Midbrain (tissue), 1 donor: ENCODE measurements at places on chromosomes 13 and 19.

- DNase-seq = no peak
Observed at GRCh38 chr13:46598140-46598819, 45.3 kb downstream of the LRCH1 start.

DNA sequence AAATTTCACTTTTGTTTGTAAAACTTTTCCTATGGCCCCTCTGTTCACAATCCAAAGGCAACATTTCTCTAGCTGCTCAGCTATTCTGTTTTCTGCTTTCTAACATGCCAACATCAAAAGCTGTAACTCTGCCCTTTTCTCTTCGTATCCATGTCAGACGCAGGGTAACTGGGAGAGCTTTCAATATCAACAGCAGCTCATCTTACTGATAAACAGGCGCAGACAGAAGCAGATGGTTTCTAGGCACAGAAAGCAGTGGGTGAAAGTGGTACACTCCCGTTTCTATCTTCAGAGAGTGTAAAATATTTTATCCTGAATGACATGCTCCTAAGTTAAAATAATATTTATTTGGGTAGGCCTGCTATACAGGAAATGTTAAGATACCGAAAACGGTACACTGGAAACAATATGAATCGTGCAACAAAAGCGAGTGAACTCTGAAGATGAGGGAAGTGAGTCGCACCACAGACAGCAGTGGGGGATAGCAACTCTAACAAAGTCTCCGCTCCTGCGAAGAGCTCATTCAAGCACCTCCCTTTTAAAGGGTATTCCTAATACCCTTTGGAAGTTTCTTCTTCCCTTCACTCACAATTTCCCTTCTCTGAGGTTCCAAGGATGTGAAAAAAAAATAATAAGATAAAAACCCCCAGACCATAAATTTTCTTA is 798.3 kb downstream of the GPC5 start:
- DNase-seq = no peak

DNA sequence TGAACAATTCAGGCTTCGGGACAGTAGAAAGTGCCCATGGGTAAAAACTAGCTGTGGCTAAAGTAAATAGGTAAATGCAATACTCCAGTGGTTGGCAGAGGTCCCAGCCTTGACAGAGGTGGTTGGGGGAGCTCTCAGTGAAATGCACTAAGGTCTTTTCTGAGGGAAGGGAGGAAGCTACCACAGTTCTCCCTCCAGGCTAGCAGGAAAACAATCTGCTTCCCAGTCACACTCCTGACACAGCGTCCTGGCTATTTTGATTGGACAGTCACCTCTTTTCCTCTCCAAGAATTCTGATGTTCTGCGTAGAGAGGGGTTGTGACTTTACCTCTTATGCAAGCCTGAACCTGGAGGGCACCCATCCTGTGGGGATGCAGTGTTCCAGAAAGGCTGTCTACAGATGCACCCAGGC is 128.7 kb downstream of the CYSLTR2 start:
- DNase-seq = no peak

DNA sequence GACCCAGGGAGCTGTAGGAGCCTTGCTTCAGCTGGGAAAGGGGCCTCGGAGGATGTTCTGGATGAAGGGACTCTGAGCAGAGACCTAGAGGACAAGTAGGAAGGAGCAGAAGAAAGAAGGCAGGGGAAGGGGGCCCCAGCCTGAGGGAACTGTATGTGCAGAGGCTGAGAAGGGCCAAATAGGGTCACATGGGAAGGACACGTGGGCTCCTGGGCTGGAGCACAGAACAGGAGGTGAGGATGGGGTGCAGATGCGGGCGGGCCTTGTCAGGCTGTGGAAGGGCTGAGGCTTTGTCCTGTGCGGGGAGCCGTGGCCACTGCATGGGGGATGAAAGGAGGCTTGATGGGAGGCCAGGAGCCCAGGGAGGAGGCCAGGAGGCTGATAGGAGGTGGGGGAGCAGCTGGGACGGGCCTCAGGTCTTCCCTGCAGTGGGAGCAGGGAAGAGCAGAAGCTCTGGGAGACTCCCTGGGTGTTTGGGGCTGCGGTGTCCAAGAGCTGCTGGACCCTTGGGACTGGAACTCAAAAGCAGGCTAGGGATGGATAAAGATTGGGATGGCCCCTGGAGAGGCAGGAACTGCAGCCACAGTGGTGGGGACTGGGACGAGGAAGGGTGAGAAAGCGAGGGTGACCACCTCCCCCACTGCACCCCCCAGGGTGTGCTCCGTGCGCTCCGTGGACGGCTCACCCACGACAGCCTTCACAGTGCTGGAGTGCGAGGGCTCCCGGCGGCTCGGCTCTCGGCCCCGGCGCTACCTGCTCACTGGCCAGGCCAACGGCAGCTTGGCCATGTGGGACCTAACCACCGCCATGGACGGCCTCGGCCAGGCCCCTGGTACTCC is 11.4 kb upstream of the LTBP4 start:
- DNase-seq = no peak

- no peak for DNase-seq
Observed at GRCh38 chr13:114164053-114164452, 15.0 kb upstream of the CFAP97D2 start.
